ENCODE measurements at places on chromosomes 4 and X. TPM values are rescaled to one million over a fixed set of nuclear protein-coding genes. Genes with fewer than 3 reads are reported as not detected.

The PAGE4 gene
- polyA plus RNA-seq: not detected

The PTTG2 gene
- not detected for polyA plus RNA-seq

The UGT2B11 gene
- not detected for polyA plus RNA-seq

The STATH gene
- polyA plus RNA-seq: not detected

The DHRSX gene
- 16.5 TPM for polyA plus RNA-seq

The GLOD5 gene
- not detected for polyA plus RNA-seq

The ADH1A gene
- polyA plus RNA-seq: not detected

The DUSP21 gene
- polyA plus RNA-seq: not detected

The ITGB1BP2 gene
- polyA plus RNA-seq: not detected

The PRRG3 gene
- not detected for polyA plus RNA-seq

The DCAF4L1 gene
- polyA plus RNA-seq: not detected

The C1QTNF7 gene
- not detected for polyA plus RNA-seq

The TMEM255A gene
- polyA plus RNA-seq: 0.07 TPM

The CLCN4 gene
- not detected for polyA plus RNA-seq

The CYTL1 gene
- polyA plus RNA-seq: not detected

The MAGEA8 gene
- not detected for polyA plus RNA-seq

The BEX1 gene
- polyA plus RNA-seq: not detected

The JAKMIP1 gene
- polyA plus RNA-seq: 32.6 TPM

The CDX4 gene
- polyA plus RNA-seq: not detected

The PRSS12 gene
- 0.05 TPM for polyA plus RNA-seq

The ARMCX5 gene
- 10.4 TPM for polyA plus RNA-seq

The TECRL gene
- polyA plus RNA-seq: not detected

The PCGF3 gene
- 4.3 TPM for polyA plus RNA-seq

The HELT gene
- polyA plus RNA-seq: not detected

The NALF2 gene
- polyA plus RNA-seq: not detected

The TSPAN6 gene
- 0.41 TPM for polyA plus RNA-seq

The CSAG1 gene
- polyA plus RNA-seq: not detected

The TXK gene
- 38.3 TPM for polyA plus RNA-seq

The IBSP gene
- polyA plus RNA-seq: not detected
